ENCODE measurements at places on chromosomes 1 and 21. TPM values are rescaled to one million over a fixed set of nuclear protein-coding genes. Genes with fewer than 3 reads are reported as not detected.

DNA sequence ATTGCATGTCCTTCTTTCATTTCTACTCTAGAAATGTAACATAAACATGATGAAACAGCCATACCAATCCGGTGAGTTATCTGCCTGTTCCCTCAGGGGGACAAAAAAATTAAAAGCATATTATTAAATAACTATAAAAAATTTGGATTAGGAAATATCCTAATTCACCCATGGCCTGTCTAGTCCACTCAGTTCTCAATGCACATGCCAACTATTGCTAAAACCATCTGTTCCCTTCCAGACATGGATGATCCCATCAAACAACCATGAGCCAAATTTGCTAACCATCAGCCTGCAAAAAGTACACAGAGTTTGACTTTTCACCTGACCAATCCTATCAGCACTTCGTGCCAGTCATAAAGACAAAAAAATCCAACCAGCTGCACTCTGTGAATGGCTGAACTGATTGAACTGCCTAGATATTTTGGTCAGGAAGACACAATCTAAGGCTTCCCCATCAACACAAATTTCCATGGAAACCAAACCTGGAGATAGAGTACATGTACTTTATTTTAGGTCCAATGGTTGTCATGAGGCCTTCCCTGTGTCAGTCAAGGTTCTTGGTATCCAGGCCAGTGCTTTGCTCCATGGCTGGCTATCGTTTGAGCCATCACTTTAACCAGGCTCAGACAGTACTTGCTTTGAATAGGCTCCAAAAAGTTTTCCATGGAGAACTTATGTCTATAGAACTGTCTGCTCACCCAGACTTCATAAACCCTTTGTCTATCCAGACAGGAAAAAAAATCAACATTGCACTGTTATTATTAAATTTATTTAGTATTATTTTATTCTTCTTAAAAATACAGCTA, 570.8 kb downstream of the LTN1 start:
- no peak for DNase-seq

DNA sequence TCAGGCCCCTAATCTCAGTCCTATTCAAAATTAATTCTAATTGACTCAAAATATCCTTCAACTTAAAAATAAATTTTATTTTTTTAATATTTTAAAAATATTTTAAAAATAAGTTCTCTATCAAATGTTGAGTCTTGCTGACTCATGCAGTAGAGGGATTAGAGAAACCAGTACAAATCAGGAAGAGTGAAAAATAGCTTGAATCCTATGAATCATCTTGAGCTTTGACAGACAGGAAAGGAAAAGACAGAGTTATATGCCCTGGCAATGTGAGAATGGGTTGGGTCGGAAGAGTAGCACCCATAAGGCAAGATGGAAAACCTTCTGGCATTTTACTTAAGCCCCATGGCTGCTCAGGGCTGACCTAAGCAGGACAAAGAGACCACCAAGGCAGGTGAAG, 346.6 kb upstream of the RUNX1 start:
- DNase-seq: no peak

DNA sequence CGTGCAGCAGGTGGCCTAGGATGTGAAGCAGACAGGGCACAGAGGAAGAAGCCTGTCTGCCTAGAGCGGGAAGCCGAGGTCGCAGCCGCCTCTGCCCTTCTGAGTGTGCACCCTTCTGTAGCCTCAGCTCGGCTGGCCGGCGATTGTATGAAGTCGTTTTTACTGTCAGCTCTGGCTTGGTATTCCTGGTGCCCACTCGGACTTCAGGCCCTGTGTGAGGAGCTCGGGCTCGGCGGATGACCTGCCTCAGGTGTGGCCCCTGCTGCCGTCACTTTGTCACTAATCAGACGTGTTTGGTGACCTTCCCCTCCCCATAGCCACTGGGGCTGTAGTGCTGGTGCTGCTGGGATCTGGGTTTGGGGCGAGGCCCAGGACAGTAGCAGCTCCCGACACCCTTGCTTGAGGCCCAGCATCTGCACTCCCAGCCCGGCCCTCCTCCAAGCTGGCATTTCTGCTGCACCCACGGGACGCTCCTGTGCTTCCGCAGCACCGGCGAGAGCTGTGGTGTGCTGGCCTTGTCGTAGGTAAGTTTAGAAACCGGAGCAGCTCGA, 18.1 kb downstream of the SLX9 start:
- DNase-seq: peak; percentile 25

DNA sequence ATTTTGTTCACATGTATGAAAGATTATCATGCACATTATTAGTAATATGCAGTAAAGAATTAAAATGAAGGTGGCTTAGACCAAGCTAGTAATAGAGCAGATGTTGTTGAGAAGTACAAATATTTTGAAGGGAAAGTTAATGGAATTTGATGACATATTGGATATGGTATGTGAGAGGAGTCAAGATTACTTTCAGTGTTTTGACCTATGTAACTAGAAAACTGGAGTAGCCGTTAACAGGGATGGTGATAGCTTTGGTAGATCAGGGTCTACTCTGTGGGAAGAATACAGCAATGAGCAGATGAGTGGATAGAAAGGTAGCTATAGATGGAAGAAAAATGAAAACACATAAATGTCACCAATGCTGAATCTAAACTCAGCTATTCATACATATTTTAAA, 163.2 kb upstream of the LRRC7 start:
- no peak for DNase-seq

GRCh38 chr1:192235127-192235526, 76.9 kb downstream of the RGS18 start:
- DNase-seq: no peak

DNA sequence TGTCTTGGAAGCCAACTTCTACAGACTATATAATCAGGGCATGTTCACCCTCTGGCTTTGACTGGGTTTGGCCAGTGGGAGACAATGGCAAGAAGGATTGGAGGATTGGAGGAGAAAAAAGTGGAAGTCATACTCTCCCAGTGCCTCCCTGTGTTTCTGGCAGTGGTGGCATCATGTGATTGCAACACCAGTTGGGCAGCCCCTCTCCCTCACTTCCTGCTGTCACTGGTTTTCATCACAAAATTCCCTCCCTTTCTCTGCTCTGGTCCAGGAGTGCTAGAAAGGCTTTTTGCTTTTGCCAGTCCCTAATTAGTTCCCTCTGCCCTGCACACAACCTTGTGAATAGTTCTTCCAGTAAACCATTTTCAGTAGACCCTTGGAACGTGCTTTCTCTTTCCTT, 3.7 kb upstream of the QSOX1 start:
- DNase-seq: no peak

- DNase-seq: no peak
Observed at GRCh38 chr1:209103092-209103491, 480.4 kb upstream of the CAMK1G start.

GRCh38 chr1:115710859-115711624, 57.5 kb downstream of the CASQ2 start:
- no peak for DNase-seq

DNA sequence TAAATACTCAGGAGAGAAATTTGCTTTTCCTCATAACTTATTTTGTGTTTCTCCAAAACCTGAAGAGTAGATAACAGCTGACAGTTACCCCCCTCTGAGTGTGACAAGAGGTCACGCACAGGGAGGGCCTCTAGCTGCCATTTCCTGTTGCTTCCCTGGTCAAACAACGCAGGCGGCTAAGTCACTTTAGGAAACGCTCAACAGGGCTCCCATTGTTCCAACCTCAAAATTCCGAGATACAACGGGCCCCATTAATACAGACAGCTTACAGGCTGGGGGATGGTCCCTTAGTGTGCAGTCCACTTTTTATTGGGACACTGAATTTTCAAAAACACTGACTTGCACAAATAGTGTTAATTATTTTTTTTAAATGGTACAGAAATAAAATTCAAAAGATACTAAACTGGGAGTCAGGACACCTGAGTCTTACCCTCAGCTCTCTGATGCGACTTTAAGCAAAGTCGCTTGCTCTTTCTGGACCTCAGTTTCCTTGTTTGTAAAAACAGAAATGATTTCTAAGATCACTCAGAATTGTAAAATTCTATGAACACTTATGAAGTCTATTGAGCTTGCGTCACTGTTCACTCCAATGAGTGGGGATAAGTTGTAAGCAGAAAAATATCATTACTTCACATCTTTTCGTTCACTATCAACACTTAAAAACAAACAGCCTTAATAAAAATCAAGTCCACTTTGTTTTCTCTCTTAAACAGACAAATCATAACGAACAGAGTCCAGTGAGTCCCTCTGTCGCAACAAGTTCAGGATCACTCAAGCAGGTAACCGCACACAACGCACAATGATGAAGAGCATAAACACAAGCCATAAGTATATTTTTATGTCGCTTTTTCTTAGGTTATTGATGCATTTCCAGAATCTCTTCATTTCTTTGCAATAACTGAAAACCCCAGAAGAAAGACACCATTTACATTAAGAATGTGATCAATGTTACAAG, 13.5 kb downstream of the LZIC start:
- DNase-seq: no peak

GRCh38 chr1:92797961-92798360, 13.1 kb upstream of the EVI5 start:
- no peak for DNase-seq

The PLCH2 gene
- 0.28 TPM for total RNA-seq

DNA sequence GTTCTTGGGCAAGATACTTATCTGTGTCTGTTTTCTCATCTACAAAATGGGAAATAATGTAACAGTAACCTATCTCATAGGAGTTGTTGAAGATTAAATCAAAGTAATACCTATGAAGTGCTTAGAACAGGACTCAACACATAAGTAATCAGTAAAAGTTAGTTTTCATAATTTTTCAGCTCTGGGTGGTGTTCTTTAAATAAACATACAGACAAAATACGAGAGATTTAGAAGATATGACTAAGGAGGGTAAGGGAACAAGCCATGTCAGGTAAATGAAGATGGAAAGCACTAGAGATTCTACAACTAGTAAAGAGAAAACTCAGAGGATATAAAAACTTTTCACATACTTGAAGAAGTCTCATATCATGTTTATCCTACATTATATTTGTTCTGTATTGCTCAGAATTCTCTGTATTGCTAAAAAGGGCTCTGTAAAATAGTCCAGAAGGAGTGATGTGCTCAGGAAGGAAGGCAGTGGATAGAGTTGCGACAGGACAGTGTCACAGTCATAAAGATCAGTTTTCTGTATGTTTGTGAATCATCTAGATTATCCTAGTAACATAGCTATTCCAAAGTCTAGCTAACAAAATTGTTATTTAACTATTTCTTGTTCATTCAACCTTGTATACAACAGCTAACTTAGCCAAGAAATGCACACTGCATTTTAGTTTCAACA, 16.0 kb downstream of the LIN9 start:
- DNase-seq: no peak

- DNase-seq: no peak
Observed at GRCh38 chr1:182122256-182122912, 60.9 kb upstream of the ZNF648 start.

The RPE65 gene
- not detected for total RNA-seq

DNA sequence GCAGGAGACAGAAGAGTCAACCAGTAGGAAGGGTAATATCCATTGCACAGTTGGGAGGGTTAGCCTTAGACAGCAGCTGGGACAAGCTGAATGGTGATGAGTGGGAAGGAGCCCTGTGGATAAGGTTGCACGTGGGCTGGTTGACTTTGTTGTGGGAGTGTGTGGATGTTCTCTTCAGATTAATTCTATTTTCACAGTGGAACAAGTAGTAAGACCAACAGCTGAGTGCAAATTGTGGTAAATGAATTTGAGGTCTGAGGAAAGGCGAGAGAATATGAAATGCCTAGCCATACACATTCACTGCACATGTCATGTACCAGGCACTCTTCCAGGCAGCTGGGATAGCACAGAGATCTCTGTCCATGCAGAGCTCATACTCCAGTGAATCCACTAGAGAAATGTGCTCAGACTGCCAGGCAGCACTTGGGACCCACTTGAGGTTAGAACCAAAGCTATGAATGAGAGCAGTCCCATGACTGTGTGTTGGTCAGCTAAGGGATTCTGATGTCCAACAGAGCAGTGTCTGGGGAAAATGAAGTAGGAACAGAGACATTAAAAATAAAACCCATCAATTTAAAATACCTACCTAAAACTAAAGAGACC, 25.2 kb upstream of the VTCN1 start:
- DNase-seq: peak; percentile 34

DNA sequence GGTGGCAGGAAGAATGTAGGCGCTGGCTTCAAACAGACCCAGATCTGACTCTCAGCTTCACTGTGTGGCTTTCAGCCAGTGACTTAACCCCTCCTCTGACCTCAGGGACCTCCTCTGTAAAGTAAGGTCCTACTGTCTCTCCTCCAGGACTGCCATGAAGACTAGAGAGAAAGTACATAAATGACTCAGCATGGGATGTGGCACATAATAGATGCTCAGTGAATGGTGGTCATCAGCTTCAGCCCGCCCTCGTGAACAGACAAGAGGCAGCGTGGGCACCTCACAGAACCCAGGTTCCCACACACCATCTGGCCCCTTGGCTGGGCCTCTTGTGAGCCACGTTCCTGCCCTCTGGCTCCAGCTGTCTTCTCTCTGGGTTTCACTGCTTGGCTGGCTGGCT, 126.0 kb downstream of the SYF2 start:
- DNase-seq: no peak

The BSND gene
- not detected for total RNA-seq

- DNase-seq: no peak
Observed at GRCh38 chr21:33984021-33984481, 68.4 kb upstream of the ATP5PO start.

- DNase-seq: no peak
Observed at GRCh38 chr1:239718997-239719628, 332.7 kb downstream of the CHRM3 start.

The CACHD1 gene
- 2.4 TPM for total RNA-seq

All from heart right ventricle (tissue), 16 donors.